T1000 (cell line): ENCODE measurements at places on chromosomes 3 and 15.

GRCh38 chr3:103966749-103967148 is 1400.0 kb upstream of the ALCAM start:
- DNase-seq = no peak

- DNase-seq = no peak
These were observed 42.9 kb downstream of the PIAS1 start for GRCh38 chr15:68097029-68097428.

DNA sequence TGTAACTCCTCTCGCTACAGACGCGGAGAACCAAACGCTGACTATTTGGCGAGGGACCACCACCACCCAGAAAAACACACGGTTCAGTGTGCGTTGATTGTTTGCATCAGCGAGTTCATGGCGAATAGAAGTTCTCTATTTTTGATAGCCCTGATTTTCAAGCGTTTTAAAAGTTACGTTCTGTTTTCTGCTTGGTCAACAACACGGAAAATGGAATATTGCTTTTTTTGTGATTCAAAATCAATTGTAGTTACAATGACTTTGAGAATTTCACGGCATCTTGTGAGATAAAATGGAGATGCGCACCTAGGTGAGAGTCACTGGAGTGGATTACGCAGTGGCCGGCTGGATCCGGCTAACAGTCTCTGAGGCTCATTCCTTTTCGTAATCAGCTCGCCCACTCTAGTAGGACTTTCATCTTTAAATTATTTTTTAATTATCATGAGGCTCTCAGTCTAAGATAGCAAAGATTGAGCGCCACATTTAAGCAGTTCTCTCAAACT is 54.8 kb downstream of the CCDC54 start:
- DNase-seq = no peak

DNA sequence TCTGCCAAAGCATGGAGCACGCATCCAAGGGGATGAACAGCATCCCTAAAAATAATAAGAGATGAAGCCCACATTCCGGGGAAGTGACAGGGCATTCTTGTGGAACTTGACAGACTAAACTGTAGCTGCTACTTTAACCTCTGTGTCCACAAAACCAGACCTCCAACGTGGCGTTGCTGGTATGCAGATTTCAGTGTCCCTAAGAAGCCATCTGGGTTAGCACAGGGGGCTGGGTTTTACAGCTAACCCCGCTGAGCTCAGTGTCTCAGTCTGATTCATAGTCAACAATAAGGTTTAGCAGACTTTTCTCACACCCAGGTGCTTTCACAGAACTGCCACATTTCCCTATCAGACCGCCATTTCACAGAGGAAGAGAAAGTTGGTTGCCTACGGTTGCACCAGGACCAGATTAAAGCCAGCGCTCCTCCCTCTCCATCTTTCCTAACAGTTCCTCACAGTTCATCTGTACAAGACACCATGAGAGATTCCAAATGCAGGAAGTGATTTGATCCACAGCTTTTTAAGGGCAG is 61.6 kb upstream of the CTDSPL start:
- no peak for DNase-seq

GRCh38 chr3:168820810-168821415 is 725.2 kb upstream of the GOLIM4 start:
- no peak for DNase-seq

GRCh38 chr15:92095693-92096092 is 242.2 kb downstream of the SLCO3A1 start:
- no peak for DNase-seq

DNA sequence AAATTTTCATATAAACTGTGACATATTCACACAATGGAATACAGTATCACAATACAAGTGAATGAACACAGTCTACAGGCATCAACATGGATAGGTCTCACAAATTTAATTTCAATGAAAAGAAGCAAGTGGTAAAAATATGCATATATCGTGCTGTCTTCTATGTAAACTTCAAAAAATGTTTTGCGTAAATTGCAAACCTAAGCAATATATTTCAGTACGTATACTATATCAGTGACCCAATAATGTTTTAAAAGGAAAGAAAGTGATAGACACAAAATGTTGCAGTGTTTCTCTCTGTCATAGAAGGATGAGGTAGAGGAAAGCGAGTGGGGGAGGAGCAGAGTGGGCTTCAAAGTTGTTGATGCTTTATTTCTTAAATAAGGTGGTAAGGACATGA is 468.4 kb upstream of the CNTN3 start:
- no peak for DNase-seq

GRCh38 chr3:25074149-25074548 is 353.9 kb upstream of the RARB start:
- DNase-seq = no peak

GRCh38 chr15:53918180-53919079 is 59.8 kb upstream of the UNC13C start:
- DNase-seq = no peak

- DNase-seq = no peak
These were observed 33.0 kb downstream of the ARID3B start for GRCh38 chr15:74573987-74574386.

DNA sequence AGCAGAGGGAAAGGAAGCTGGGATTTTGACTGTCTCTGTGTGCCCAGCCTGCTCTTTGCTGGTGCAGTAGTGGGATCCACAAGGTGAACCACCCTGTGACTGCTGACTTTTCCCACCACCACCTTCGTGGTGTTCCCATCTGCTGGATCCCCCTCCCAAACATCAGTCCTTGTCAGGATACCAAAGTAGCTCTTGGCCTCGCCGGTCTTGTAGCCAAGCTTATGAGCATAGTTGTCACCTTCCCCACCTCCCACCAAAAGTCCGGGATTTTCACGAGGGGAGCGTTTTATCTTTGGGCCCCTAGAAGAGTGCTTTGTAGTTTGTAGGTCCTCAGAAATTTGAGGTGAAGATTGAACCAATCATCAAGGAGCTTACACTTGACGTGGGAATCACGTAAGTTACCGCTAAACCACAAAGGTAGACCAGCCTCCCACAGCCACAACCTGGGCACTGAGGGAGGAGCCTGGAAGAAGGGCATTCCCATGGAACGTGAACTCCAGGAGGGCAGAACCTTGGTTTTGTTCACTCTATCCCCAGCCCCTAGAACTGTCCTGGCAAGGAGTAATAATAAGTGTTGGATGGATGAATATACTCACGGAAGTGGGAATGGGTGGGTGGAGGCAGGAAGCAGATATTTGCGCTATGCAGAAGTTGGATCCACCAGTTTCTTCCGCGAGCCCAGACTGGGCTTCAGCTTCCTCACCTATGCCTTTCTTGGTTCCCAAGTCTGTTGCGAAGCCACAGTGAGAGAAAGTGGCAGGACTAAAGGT is 814 bp upstream of the TEX264 start:
- no peak for DNase-seq

- no peak for DNase-seq
These were observed 23.6 kb upstream of the CADPS start for GRCh38 chr3:62898530-62899496.

GRCh38 chr3:138474163-138474562 is 39.7 kb downstream of the ESYT3 start:
- DNase-seq = no peak

DNA sequence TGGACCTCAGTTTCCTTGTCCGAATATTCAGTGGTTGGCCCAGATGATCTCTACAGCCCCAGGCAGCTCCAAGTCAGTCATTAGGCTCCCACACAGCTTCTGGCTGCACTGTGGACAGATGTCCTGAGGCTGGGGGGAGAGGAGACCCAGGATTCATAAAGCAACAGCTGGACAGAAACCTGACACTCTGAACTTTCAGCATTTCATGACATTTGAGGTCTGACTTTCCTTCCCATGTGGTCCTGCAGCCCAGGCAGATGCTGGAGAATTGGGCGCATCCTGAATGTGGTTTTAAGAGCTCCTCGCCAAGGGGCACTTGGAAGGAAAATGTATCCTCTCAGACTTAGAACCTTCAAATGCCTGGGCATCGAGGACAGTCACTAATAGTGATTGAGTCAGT is 307.6 kb upstream of the LRRFIP2 start:
- no peak for DNase-seq

DNA sequence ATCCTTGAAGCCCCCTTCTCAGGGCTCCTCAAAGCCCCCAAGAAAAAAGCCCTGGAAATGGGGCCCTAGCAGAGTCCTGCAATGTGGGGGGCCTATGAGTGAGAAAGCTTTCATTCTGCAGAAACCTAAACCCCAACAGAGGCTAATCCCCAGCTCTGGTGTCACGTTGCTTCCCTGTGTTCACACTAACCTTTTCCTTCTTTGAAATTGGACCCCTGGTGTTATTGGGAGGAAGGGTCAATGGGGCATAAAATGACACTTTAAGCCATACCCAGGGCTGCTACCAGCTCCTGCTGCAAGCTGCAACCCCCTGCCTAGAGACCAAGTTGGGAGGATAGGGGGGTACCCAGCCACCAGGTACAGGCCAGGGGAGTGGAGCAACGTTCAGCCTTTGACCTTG is 2.1 kb downstream of the CYP1A2 start:
- DNase-seq = no peak

GRCh38 chr3:139016430-139017048 is 4.2 kb downstream of the PRR23B start:
- no peak for DNase-seq

GRCh38 chr3:184417619-184418327 is 37.9 kb downstream of the CHRD start:
- DNase-seq = no peak

GRCh38 chr3:43194490-43195114 is 88.7 kb upstream of the POMGNT2 start:
- DNase-seq = no peak

DNA sequence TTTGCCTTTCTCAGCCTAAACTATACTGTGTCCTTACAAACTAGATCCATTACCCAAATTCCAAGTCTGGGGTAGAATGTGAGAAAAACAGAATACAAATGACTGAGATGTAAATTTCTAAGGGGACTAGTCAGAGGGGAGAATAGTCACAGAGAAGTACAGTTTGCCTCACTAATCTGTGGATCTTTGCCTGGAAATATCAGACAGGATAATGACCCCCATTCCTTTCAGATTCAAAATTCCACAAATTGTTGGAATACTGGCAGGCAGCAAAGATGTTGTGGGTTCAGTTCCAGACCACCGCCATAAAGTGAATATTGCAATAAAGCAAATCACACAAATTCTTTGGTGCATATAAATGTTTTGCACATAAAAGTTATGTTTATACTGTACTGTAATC is 762.8 kb upstream of the NR2F2 start:
- no peak for DNase-seq

DNA sequence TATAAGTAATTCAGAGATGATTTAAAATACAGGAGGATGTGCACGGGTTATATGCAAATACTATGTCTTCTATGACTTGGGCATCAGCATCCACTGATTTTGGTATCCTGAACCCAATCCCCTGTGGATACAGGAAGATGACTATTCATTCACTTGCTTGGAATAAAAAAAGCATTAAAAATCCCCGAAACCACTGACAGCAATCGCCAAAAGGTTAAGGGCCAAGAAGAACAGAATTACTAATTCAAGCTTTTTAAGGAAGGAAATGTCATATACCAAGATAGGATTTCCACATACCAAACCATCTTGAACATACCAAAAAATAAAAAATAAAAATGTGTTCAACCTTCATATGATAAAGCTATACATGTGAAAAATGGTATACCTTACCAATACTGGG is 93.7 kb downstream of the DLG1 start:
- DNase-seq = no peak

DNA sequence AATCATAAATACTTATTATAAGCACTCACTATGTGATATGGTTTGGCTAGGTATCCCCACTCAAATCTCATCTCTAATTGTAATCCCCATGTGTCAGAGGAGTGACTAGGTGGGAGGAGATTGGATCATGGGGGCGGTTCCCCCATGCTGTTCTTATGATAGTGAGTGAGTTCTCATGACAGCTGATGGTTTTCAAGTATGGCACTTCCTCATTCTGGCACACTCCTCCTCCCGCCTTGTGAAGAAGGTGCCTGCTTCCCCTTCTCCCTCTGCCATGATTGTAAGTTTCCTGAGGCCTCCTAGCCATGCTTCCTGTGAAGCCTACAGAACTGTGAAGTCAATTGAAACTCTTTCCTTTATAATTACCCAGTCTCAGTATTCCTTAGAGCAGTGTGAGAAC is 53.3 kb upstream of the CHMP2B start:
- no peak for DNase-seq

DNA sequence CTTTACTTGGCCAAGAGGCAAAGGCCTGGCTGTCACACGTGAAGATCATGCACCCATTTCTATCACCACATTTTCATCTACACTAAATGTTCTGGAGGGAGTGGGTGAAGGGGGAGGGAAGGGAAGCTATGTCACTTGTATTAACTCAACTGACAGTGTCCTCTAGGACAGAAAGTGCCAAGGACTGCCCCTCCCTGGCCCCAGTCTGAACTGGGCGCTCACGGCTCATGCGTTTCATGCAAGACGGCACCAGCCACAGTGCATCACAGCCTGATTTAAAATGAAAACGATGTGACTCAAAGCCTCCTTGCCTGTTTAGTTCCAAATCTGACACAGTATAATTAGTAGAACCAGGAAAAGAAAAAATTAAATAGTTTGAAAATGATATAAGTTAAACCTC is 20.8 kb upstream of the RAD18 start:
- DNase-seq = no peak

DNA sequence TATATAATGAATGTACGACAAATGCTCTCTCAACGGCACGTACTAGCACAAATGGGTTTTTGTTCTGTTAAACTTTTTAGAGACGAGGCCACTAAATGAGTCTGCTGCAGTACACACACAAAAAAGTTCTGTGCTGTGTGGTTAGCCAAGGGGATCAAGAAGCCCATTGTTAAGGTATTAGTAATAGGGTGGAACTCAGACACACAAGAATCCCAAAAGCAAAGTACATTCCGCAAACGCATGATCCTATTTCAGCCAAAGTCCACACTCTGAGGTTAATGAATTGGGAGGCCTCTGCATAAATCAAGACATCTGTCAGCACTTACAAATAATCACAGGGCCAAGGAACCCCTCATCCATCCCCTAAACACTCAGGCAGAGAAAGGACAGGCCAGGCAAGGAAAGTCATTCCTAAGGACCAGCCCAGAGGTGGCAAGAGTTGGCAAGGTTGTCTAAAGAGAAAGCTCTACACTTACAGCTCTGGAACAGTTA is 12.1 kb downstream of the OSBPL10 start:
- peak; percentile 70 for DNase-seq

DNA sequence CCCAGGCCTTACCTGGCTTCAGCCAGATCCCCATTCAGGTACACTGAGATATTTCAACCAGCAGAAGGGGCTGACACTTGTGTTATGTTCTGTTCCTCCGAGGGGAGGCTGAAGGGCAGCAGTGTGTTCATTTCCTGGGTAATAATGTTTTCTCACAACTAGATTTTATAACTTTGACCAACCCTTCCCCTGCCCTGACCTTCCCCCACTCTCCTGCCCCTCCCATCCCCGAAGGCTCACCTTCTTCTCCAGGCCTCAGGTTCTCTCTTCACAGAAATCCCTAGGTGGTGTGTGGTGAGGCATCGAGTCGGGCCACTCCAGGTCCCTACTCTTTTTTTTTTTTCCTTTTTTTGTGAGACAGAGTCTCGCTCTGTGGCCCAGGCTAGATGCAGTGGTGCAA is 34.6 kb downstream of the EPHB3 start:
- DNase-seq = no peak

DNA sequence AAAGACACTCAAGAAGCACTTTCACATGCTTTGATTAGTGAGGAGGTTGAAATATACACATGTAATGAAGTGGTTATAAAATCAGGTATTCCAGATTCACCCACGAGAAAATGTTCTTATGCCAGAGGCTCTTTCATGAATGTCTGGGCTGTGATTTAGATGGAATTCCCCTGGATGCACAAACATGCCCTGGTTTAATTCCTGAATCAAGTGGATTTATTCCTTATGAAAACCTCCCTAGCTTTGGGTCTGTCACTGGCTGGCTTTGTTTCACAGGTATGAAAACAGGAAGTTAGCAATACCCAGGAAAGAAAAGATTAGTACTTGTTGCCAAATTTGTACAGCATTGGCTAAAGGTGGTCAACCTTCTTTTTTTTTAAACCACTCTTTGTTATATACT is 1123.0 kb downstream of the ROBO1 start:
- no peak for DNase-seq
